CD4-positive, alpha-beta T cell treated with Interleukin-1 beta for 1 hour (primary cell): ENCODE measurements at places on chromosomes 13 and 19.

- DNase-seq = no peak
These were observed 523.9 kb upstream of the PCDH9 start for GRCh38 chr13:67754012-67754411.

DNA sequence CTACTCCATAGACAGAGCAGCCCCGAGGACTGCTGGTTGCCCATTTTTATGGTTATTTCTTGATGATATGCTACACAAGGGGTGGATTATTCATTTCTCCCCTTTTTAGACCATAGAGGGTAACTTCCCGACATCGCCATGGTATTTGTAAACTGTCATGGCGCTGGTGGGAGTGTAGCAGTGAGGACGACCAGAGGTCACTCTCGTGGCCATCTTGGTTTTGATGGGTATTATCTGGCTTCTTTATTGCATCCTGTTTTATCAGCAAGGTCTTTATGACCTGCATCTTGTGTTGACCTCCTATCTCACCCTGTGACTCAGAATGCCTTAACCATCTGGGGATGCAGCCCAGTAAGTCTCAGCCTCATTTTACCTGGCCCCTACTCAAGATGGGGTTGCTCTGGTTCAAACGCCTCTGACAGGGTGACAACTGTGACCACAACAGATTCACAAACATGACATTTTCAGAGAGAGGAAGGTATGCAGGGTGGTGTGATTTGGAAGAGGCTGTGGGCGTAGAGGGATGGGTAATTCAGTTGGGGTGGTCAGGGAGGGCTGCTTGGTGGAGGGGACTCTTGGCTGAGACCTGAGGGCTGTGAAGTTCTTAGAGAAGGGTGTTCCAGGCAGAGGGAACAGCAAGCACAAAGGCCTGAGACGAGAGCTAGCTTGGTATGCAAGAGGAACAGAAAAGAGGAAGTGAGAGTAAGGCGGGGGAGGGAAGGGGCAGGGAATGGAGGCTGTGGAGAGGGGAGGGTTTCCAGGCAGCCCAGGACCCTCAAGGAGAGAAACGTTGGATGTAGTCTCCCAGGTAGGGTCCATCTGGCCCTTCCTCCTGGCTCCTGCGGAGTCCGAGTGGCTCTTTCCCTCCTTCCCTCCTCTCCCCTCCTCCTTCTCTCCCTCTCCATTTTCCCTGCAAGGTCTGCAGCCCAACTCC lies 23.5 kb downstream of the FAM187B start:
- peak; percentile 17 for DNase-seq

GRCh38 chr19:18780631-18781030 lies 10.5 kb downstream of the COMP start:
- DNase-seq = no peak

- no peak for DNase-seq
These were observed 7.2 kb upstream of the USF2 start for GRCh38 chr19:35261356-35262100.

DNA sequence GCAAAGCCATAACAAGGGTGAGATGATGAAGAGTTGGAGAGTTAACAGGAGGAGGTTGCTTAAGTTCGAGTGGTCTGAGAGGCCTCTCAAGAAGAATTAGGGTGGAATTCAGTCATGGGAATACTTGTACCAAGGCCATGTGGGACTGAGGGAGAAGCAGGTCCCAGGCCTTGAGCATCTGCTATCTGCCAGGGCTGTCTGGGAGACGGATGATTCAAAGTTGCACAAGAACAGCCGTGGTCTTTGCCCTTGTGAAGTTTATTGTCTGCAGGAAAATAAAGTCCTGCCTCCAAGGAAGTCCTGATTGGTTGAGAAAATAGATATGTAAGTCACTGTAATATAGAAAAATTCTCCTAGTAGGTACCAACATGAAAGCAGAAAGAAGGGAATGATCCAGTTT lies 178.8 kb upstream of the RFC3 start:
- DNase-seq = no peak

DNA sequence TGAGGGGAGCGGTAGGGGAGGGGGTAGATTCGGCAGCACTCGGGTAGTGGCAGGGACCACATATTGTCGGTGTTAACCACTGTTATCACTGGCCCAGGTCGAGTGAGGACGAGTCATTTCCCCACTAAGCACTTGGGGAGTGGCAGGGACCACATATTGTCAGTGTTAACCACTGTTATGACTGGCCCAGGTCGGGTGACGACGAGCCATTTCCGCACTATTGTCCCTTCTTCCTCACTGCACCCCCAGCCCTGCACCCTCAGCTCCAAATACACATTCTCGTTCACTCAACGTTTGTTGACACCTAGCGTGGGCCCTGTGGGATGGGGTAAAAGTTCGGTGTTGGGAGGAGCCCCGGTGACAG lies 467 bp upstream of the CLN5 start:
- DNase-seq = peak; percentile 86

- no peak for DNase-seq
These were observed 112.9 kb downstream of the LHFPL6 start for GRCh38 chr13:39490136-39490535.

- no peak for DNase-seq
These were observed 2166.4 kb downstream of the PCDH9 start for GRCh38 chr13:65063753-65064152.

DNA sequence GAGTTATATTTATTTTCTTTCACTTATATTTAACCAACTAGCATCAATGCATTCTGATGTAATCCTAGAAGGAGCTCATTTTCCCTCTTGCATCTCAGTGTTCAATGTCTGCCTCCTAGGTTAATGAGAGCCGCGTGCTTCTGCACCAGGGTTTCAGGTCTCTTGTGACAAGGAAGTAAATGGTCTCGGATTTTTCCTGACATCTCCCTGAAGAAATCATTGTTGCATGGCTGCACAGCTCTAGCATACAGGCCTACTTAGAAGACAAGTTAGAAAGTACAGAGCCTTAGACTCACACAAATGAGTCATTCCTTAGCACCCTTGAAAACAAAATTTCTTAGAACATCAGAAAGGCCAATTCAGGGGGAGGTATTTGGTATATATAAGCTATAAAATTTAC lies 57.2 kb upstream of the KLF12 start:
- no peak for DNase-seq

- DNase-seq = no peak
These were observed 78.3 kb downstream of the IER2 start for GRCh38 chr19:13228561-13228960.

GRCh38 chr13:99379856-99380801 lies 72.9 kb upstream of the GPR183 start:
- no peak for DNase-seq

- DNase-seq = peak; percentile 83
These were observed 26.7 kb upstream of the NANOS3 start for GRCh38 chr19:13849991-13850909.

- no peak for DNase-seq
These were observed 112.0 kb downstream of the TBC1D4 start for GRCh38 chr13:75369981-75370380.

DNA sequence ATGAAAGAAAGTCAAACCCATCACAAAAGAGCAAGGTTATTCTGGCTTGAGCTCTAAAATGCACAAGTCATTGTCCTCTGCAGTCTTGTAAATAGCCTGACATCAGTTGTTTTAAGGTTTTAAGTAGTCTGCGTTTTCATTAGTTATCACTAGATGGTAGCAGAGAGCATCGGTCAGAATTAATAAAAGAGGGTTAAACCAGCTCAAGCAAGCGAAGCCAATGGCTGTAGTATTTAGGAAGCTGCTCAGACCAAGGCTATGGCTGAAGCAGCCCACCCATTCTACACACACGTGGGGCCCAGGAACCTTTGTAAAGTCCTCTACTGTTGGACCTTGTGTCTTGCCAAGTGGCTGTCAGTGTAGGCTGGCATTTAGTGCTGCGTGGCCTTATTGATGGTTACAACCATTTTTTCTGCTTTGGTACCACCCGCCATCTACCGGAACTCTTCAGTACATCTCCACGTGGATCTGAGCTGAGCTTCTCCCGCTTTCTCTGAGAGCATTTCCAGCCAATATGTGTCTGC lies 13.3 kb upstream of the ZNF57 start:
- DNase-seq = peak; percentile 48

DNA sequence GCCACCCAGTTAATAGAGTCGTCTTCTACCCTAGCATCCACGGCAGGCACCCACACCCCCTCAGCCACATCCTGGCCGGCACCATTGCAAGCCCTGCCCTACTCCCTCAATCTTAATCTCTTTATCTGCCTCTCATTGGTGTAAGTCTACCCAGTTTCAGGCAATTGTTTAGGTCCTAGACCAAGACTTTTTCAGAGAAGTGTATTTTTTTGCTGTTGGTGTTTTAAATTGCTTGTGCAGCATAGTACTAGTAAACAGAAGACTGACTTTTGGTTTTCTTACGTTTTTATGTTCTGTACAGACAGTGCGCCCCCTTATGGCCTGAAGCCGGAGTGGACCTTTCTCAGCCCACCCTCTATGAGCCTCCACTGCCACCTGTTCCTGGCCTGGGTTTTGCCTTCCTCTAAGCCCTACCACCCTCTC lies 2.3 kb upstream of the LCP1 start:
- peak; percentile 76 for DNase-seq

DNA sequence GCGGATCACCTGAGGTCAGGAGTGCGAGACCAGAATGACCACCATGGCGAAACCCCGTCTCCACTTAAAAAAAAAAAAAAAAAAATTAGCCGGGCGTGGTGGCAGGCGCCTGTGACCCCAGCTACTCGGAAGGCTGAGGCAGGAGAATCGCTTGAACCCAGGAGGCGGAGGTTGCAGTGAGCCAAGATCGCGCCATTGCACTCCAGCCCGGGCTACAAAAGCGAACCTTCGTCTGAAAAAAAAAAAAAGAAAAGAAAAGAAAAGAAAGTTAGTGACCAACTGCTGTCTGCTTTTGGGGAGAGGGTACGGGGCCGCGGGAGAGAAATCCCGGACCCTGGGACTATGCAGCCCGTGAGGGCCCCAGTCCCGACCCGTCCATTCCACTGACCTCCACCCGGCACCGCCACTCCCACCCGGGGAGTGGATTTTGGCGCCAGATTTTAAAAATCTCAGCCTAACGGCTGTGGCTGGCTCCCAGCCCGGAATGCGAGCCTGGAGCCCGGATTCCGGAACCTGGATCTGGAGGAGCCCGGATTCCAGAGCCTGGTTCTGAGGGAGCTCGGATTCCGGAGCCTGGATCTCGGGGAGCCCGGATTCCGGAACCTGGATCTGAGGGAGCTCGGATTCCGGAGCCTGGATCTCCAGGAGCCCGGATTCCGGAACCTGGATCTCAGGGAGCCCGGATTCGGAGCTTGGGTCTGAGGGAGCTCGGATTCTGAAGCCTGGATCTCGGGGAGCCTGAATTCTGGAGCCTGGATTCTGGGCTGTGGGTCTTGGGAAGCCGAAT lies 6.1 kb upstream of the LMNB2 start:
- no peak for DNase-seq

- no peak for DNase-seq
These were observed 315.9 kb downstream of the SLC7A1 start for GRCh38 chr13:29279356-29280254.

DNA sequence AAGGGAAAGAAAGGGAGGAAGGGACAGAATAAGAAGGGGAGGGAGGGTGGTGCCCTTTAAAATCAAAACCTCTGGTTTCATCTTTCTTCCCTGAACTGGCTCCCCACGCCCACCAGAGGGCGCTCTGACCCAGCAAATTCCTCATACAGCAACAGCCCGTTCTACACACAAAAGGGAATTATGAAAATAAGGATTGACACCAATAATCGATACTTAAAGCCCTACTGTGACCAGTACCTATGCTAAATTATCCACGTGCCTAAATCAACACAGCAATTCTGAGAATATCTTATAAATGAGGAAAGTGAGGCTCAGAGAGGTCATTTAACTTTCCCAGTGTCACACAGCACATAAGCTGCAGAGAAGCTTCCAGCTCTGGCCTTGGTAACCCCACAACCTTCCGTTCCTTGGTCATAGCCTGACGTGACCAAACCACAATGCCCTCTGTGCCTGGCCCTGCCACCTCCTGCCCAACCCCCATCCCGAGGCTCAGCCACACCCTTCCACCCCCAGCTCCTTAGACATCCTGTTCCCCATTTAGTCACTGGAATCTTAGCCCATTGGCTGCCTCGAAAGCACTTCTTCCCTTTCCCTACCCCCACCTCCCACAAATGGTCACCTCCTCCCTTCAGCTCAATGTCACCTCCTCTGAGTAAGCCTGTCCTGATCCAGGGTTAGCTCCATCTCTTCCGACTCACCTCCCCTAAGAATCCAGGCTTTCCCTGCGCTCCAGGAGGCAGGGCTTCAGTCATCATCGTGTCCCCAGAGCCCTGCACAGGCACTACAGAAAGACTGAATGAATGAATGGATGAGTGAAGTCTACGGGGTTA lies 34.2 kb upstream of the PNMA8B start:
- peak; percentile 88 for DNase-seq

DNA sequence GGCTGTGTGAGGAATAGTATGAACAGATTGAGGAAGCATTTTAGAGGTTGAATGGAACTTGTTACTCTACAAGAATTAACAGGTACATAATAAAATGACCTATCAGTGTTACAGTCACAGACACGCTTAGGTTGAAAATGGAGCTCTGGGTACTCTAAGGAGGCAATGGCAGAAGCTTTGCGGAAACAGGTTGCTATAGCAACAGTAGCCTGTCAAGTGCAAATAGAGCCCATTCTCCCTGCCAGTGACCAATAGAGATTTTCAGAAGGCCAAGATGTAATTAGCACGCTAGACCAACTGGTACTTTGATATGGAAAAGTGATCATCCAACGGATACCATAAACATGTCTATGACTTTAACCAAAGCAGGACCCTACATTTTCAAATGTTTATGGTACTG lies 148.5 kb upstream of the FREM2 start:
- DNase-seq = no peak

GRCh38 chr19:43636121-43636683 lies 3.4 kb downstream of the CADM4 start:
- DNase-seq = no peak

DNA sequence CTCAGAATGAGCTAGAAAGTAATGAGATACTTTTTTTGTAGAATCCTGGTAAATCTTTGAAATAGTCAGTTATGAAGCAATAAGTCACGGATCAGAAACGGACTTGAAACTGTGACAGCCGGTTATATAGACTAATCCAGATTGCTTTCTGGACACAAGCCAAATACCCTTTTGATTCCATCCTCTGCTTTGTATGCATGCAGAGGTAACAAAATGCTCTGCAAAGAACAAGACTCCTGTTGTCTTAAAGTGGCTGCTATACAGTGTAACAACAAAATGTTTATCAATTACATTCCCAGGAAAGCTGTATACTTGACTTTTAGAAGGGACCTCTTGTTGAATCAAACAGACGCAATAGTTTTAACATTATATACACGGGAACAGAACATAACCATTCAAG lies 66.5 kb upstream of the STARD13 start:
- no peak for DNase-seq

- no peak for DNase-seq
These were observed 802 bp downstream of the DMPK start for GRCh38 chr19:45781214-45782161.
